ENCODE measurements at places on chromosomes 5 and 9.

GRCh38 chr9:18459962-18460584 lies 13.9 kb upstream of the ADAMTSL1 start:
- DNase-seq = no peak

- DNase-seq = no peak
Measured at GRCh38 chr9:5111696-5112095, 73.7 kb downstream of the INSL6 start.

DNA sequence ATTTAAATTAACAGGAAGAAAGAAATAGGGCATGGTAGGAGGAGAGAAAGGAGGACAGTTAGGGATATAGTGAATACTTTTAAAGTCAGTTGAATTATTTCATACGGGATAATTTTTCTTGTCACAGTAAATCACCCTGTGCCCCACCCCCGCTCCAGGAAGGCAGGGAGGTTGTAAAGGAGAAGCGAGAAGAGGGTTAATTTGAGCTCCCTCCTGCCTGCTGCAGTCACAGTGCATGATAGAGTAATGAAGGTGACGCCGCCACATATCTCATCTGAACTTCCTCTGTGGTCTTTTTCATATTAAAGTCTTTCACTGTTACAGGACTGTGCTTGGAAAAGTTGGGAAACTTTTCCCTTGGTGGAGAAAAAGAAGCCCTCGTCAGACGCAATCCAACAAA lies 896 bp upstream of the PCSK5 start:
- DNase-seq = no peak

DNA sequence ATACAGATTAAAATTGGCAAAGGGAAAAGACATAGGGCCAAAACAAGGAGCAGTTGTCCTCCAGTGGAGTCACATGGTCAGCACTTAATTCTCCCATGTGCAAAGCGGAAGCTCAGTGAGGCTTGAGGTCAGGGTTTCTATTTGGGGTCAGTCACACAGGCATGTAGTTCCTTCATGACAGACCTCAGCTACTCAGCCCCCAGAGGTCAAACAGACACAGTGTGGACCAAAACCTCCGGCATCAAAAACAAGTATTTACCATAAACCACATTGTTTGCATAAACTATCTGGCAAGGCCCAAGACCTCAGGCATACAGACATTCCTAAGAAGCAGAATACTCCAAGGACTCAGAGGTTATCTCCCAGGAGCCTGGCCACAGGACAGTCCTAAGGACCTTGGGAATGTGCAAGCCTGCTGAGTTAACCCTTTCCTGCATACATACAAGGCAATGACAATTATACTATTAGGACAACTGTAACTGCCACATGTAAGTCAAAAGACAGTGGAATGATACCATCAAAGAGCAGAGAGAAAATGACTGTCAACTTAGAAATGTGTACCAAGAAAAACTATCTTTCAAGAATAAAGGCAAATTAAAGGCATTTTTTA lies 28.7 kb upstream of the FNIP1 start:
- DNase-seq = no peak

DNA sequence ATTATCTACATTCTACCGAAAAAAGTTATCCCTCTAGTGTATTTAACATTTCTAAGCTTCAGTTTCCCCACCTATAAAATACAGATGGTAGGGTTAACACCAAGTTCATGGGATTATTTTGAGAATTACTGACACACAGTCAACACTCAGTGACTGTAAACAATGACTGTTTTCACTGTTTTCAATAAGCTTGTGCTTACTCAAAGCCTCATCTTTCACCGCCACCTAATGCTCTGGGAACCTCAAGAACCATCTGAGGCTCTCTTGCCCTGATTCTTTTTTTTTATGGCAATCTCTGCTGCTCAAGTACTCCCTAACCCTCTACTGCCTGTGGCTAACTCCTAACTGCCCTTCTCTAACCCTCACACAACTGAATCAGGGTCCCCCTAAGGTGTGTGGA lies 59.6 kb downstream of the SETX start:
- no peak for DNase-seq

GRCh38 chr9:128005923-128006322 lies 25.1 kb upstream of the EEIG1 start:
- DNase-seq = no peak

GRCh38 chr9:93267681-93268505 lies 84.0 kb downstream of the WNK2 start:
- no peak for DNase-seq

- DNase-seq = no peak
Measured at GRCh38 chr5:88829054-88829453, 53.9 kb downstream of the MEF2C start.

DNA sequence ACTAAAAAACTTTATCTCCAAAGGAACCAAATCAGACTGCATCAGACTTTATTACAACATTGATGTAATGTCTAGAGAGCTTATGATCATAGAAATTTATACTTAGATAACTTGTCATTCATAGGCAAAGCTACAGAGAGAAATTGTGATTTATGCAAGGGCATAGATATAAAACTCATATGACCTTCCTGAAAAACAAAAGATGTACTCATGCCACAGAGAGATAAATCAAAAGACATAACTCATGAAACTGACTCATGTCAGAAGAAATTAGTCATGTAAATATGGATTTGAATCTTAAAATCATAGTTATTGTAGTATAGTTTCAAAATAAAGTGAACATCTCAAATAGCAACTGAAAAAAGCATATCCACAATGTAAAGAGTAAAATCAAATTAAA lies 186.2 kb downstream of the GABBR2 start:
- DNase-seq = no peak

DNA sequence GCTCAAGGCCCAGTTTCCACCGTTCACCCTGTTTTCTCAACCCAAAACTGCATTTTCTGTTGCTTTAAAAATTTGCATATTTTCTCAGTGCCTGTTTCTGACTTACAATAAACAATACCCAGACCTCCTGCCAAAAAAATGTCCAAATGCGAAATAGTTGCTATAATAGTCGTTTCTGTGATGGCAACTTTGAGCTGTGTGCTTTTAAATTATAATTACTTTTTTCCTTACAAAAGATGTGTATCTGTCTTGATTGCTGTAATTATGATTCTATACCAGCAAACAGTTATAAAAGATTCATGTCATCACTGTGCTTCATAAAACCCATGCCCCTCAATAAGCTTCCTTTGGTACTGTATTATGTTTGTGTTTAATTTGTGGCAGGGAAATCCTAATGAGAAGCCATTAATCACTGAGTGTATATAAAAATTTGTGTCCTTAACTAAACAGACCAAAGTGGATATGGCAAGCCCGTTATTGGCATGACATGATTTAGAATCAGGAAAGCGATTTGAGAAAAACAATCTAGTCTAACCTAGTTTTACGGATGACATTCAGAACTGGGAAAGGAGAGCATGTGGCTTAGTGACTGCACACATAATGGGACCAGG lies 5.4 kb upstream of the SLC1A3 start:
- DNase-seq = no peak

GRCh38 chr5:90557871-90558270 lies 726 bp upstream of the ADGRV1 start:
- DNase-seq = no peak

DNA sequence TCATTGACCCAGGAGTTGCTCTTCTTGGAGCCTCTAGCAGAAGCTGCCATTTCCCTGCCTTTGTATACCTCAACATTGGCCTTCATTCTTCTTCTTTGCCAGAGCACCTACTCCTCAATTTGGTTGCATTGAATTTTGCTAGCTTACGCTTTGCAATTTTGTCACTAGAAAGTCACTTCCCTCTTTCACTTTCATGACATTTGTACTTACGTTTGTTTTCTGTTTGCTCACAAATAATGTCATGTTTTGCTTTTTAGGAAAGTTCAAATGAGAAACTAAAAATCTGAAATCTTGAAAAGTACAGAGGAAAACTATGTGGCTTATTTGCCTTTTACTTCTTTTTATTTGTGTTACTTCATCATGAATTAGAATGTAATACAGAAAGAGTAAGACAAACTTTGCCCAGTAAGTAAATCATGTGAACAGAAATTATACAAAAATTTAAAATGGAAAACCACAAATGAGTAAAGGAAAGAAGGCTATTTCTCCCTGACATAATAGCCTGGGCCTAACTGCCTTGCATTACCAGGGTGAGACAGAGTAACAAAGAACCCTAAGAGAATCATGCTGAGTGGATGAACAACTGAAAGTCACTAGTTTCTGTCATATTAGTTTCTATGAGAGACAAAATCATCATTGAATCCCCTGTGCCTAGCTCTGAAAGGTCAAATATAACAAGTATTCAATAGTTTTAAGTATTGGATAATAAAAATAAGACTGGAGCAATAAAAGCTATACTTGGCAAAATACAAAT lies 7.4 kb upstream of the IFNA1 start:
- no peak for DNase-seq

DNA sequence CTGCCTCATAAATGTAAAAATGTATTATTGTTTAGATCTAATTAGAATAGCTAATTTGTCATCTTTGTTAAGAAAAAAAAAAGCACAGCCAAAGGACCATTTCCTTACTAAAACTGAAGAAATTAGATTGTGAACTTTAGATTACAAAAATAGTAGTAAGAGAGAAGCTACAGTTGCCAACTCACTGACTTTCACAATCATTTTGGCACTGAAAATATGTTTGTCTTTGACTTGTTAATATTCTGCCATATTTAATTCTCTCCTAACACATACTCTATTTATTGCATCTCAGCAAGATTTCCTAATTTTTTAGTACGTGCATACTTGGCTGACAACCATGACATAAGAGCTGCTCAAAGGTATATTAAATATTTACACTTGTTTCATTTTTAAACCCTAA lies 297.1 kb downstream of the TUSC1 start:
- no peak for DNase-seq

DNA sequence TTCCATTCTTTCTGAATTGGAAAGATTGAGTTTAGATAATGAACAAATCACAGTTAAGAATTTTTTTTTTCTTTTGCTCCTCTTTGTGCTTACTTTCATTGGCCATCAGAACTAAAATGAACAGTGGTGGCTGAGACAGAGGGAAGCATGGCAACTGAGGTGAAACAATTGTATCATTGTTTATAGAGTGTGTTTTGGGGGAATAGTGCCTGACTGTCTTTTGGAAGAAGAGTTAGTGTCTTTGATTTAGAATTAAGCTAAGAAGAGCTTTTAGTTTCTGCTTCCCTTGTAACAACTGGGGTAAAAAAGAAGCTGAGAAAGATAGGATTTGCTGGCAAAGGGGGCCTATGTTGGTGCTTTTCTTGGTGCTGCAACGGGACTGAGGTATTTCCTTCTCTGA lies 24.0 kb downstream of the HSD17B4 start:
- DNase-seq = no peak

DNA sequence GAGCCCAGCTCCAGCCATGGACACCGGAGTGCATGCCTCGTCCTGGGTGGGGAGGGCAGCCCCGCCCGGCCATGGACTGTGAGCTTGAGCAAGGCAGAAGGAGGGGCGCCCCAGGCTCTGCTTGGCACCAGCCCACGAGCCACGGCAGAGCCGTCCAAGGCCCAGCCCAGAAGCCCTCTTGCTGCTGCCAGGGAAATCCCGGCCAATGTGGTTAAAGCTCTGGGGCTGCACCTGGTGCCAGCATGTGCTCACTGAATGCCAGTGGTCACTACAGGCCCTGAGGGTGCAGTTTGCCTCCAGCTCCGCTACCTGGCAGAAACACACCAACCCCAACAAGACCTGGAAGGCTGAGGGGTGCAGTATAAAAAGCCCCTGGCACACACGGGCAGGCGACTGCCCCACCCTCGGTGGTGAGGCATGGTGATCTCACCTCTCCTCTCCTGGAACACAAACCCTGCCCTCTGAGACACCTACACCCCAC lies 11.8 kb downstream of the BRD3 start:
- DNase-seq = no peak

DNA sequence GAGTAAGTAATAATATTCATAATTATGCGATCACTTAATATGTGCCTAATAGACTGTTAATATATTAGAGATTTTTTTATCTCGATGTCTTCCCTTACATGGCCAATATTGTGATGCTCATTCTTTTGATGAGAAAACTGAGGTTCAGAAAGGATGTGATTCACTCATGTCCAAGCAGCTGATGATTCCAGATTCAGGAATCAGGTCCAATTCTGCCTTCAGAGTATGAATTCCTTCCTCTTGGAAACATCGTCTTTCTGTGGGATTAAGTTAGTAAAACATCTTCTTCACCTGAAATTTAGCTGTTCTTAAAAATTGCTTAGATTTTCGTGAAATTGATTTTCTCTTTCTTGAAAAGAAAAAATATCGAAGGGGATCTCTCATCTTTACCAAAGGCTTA lies 242.5 kb upstream of the RFX3 start:
- DNase-seq = no peak

- no peak for DNase-seq
Measured at GRCh38 chr5:56696900-56697299, 118.4 kb upstream of the MAP3K1 start.

- no peak for DNase-seq
Measured at GRCh38 chr9:124894741-124895170, 32.8 kb downstream of the ARPC5L start.

DNA sequence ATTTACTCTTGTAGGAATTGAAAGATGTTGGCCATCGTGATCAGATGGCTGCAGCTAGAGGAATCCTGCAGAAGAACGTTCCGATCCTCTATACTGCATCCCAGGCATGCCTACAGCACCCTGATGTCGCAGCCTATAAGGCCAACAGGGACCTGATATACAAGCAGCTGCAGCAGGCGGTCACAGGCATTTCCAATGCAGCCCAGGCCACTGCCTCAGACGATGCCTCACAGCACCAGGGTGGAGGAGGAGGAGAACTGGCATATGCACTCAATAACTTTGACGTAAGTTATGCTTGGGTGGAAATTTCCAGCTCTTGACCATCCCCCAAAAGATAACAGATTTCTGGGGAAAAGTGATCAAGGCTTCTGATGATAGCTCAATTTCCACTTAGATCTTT lies 50.6 kb downstream of the LRRTM2 start:
- no peak for DNase-seq

DNA sequence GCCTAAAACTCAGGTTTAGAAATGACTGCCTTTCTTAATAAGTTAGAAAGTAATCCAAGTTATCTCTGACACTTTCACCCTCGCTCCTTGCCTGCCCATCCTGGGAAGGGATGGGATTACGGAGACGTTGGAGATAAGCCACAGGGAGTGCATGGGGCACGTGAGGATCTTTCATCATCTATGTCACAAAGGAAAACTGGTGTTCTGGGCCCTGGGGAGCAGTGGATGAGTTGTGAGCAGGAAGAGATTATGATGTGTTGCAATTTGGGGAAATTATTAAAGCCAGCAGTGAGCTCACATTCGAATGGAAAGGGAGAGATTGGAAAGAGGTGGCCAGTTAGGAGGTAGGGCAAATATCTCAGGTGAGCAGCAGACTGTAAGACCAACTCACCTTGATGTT lies 12.8 kb downstream of the AFAP1L1 start:
- DNase-seq = no peak

All from activated T-helper 9 cell treated with anti-CD3 and anti-CD28 coated beads, Interleukin-2, amount 50 U/mL, for 16 hours (primary cell).